ENCODE measurements at places on chromosomes 6 and 20.

- no peak for DNase-seq
Measured at GRCh38 chr6:159400826-159401225, 231.6 kb downstream of the FNDC1 start.

- DNase-seq = no peak
Measured at GRCh38 chr6:124659427-124659826, 302.8 kb upstream of the RNF217 start.

GRCh38 chr20:36969051-36969450 is 17.5 kb upstream of the SAMHD1 start:
- no peak for DNase-seq

GRCh38 chr6:14965424-14966075 is 280.3 kb upstream of the JARID2 start:
- no peak for DNase-seq

- DNase-seq = no peak
Measured at GRCh38 chr6:43396408-43397149, 27.1 kb upstream of the ZNF318 start.

DNA sequence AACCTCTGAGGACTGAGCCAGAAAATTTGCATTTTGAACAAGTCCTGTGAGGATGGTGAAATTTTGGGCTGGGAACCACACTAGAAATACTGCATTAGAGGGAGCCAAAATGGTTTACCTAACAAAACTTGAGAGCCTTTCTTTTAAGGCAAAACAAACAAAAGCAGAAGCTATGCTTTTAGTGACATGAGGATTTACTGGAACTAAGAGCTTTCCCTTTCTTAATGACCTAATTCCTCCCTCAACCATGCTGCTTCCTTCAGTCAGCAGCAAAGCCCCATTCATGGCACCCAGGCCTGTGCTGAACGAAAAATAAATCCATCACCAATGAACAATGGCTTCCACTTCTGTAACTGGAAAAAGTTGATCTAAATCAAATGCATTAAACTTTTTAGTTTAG is 974.3 kb downstream of the HACE1 start:
- no peak for DNase-seq

DNA sequence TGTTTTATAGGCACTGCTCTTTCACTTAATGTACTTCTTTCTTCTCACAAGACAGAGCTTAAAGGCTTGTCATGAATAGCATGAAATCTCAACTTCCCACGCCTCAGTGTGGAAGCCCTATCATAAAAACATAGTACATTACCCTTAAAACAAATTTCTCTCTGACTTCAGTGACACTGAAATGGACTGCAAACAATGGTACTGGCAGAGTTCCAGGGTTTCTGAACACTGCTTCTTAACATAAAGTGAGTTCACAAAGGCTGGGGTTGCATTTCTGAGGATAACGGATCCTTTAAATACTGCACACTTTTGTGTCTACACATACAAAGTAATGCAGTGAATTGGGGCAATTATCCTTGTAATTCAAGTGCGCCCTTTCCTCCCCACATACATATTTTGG is 32.3 kb upstream of the PLEKHG1 start:
- no peak for DNase-seq

GRCh38 chr20:17698384-17698783 is 1.4 kb upstream of the BANF2 start:
- no peak for DNase-seq

DNA sequence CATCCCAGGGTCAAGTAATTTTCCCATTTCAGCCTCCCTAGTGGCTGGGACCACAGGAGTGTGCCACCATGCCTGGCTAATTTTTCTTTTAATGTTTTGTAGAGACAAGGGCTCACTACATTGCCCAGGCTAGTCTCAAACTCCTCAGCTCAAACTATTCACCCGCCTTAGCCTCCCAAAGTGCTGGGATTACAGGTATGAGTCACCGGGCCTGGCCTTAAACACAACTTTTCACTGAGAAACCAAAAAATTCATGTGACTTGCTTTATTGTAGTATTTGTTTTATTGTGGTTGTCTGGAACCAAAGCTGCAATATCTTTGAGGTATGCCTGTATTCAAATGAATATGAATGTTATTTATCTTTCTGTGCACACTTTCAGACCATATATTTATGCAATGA is 72.2 kb downstream of the RWDD2A start:
- DNase-seq = no peak

GRCh38 chr6:35166520-35166919 is 25.4 kb upstream of the TCP11 start:
- no peak for DNase-seq

DNA sequence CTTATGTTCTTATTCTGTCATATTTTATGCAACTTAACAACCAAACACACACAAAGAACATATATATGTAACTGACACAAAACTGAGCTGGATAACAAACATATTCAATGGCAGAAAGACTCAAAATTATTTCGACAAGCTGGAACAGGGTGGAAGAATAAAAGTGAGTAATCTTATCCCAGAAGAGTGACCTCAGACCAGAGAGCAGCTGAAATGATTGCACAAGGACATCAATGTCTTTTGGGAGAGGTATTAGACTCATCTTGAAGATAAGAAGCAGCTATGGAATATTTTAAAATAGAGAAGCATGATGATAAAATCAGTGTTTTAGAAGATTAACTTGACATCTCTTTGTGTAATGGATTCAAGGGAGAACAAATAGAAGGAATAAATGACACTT is 191.6 kb upstream of the PRDM1 start:
- no peak for DNase-seq

- no peak for DNase-seq
Measured at GRCh38 chr20:63026582-63027165, 19.9 kb upstream of the BHLHE23 start.

DNA sequence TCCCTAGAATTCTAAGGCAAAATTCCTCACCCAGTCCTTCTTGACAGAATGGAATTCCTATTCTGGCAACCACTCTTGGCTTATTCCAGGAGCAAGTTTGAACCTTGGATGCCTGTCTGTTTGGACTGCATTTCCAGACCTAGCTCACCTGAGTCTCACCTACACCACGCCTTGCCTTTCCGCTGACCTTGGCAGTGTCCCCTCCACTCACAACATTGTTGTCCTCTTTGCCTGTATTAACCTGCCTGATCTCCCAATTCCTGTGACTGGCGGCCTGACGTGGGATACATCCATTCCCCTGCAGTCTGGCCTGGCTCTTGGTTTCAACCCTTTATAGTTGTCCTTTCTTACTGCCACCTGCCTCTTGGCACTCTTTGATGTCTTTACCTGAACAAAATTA is 281.4 kb upstream of the SOX4 start:
- DNase-seq = no peak

- no peak for DNase-seq
Measured at GRCh38 chr20:43920797-43921196, 6.1 kb downstream of the TOX2 start.

DNA sequence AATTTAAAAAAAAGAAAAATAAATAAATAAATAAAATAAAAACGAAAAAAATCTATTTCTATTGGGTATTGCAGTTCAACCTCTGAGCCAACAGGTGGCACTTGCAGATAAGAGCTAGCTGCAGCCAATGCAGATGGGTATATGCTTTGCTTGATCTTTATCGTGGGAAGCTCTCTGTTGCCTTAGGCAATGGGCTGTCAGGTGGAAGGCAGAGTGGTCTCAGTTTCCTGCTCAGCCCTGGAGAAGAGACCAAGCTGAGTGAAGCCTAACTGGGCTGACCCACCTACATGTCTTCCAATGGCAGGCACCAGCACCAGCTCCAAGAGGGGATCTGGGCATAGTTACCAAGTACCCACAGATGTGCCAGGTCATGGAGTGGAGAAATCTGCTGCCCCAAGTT is 95.0 kb downstream of the AK9 start:
- peak; percentile 33 for DNase-seq

- no peak for DNase-seq
Measured at GRCh38 chr6:167091026-167091804, 31.7 kb upstream of the CCR6 start.

GRCh38 chr6:54860132-54860531 is 13.6 kb downstream of the FAM83B start:
- no peak for DNase-seq

- DNase-seq = peak; percentile 53
Measured at GRCh38 chr20:32792316-32792715, 27.4 kb upstream of the MAPRE1 start.

- DNase-seq = no peak
Measured at GRCh38 chr6:54134935-54135334, 23.7 kb downstream of the MLIP start.

DNA sequence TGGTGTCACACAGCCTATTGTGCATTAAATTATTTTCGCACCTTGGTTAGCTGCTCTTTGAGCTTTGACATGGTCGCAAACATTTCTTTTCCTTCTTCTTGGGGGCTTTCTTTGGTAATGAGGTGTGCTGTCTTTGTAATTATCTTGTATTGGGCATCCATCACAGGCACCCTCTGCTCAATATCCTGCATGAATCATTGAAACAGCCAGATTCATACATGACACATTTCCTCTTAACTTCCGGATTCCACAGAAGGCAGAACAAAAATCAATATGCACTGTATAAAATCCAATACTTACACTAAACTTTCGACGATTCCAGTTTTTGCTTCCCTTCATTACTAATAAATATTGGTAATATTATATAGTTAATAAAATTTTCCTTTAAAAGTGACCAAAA is 175.6 kb downstream of the SYNE1 start:
- no peak for DNase-seq

GRCh38 chr6:96301781-96302180 is 219.8 kb upstream of the UFL1 start:
- no peak for DNase-seq

DNA sequence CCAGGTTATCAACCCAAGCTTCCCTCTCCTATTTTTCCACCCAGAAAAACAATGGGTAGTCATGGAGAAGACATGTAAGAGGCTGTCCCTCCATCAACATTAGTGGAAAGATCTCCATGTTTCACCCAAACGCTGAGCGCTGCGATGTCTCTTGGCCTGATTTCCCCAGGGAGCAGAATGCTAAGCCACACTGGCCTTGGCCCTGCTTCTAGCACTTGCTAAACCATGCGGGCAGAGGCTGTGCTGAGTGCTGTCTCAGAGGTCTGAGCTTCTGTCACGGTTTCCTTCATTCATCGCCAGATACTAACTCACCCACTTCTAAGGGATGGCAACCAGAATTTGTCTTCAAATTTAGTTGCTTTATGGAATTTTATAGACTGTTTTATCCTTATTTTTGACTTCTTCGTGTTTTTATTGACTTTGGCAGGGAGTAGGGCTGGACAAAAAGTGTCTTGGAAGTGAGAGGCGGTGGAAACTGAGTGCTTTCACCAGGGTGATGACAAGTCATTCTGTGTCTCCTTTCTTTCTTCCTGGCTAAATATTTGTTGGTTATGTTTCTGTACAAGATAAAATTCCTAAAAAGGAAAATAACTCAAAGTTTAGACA is 181.4 kb upstream of the UST start:
- DNase-seq = no peak

DNA sequence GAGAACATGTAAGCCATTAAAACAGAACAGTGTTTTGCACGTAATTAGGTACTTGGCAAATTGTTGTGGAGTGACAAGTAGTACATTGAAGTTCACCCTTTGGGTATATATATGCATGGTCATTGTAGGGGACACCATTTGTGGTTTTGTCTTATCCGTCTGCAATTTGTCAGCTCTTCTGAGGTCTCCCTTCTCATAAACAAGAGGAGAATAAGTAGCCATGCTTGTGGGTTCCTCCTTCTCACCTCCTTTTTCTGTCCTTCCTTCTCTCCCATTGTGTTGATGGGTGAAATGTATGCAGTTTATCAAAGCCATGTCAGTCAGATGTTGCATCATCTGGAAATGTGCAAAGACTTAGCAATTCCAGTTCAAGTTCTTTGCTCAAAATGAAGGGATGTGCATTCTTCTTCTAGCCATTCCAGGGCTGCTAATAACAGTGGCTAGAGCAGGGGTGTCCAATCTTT is 70.9 kb downstream of the QKI start:
- no peak for DNase-seq

GRCh38 chr20:62029296-62029695 is 36.4 kb downstream of the TAF4 start:
- no peak for DNase-seq

DNA sequence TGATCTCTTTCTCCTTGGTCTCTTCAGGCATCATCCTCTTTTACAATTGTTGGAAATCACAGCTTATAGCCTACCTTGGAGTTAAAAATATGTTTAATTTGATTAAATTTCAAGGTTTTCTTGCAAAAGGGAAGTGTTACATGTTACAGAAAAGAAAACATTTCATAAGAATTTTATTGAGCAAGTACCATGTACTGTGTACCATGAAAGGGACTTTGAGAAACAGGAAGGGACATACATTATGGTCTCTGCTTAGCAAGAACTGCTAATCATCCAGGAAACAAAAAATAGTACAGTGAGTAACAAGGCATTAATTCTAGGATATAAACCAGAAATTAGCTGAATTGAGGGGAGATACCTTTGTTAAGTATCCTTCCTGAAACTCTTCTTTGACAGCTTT is 145.3 kb upstream of the SPACA1 start:
- DNase-seq = no peak
